ENCODE measurements at places on chromosomes 16 and 17.

GRCh38 chr17:48294806-48295361, 135.1 kb downstream of the SKAP1 start:
- DNase-seq = no peak

DNA sequence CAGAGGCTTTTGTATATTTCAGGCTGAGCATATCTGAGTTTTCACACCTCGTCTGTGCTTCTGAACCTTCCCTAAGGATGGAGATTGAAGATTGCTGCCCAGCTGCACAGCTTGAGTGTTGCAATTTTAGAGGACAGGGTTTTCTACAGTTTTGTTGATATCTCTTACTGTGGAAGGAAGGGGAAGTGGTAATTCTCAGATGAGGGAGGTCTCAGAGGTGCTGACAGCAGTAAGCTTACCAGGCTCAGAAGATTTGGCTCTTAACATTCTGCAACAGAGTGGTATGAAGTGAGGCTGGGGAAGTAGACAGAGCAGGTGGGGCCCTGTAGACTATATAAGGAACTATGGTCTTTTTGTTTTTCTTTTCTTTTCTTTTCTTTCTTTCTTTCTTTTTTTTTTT, 45.8 kb upstream of the ARHGAP17 start:
- no peak for DNase-seq

DNA sequence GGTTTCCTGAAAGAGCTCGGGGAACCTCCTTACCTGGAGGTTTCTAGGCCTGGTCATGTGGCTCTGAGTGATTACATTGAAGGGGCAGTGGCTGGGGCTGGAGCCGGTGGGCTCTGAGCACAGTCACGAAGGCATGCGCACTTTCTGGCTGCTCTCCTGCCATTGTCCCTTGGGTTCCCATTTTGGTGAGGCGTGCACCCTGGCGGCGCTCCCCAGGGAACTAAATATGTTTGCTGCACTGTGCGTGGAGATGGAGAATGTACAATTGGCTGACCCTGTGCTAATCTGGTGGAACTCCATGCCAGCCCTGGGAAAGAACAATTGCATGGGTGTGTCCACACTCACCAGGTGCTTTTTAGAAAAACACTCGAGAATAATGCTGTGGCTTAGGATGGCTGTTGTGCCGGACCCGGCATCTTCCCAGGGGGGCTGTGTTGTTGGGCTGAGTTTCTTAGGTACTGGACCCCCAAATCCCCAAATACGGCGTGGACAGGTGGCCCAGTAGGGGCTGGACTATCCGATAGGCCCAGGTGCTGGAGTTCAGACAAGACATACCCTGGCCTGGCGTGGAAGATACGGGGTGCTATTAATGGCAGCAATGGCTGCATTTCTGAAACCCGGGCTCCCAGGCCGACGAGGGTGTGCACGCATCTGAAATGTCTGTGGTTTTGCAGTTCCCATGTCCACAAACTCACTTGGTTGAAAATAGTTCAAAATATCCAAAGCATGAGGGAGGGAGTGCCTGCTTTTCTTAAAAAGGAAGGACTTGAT, 230.5 kb downstream of the SEC14L1 start:
- no peak for DNase-seq

DNA sequence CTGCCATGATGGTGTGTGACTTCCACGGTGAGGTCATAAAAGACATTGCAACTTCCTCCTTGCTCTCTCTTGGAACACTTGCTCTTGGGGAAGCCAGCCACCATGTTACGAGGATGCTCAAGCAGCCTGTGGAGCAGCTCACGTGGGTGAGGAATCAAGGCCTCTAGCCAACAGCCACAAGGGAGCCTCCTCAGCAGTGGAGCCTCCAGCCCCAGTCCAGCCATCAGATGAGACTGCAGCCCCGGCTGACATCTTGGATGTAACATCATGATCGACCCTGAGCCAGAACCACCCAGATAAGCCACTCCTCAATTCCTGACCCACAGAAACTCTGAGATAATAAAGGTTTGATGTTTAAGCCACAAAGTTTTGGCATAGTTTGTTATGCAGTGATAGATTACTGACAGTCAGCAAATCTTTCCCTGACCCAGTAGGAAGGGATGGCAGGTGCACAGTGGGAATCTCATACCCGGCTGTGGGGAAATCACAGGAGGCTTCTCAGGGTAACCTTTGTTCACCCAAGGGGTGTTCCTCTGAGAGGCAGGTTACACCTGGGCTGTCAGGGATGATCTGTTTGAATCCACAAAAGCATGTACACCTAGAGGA, 23.3 kb upstream of the GINS2 start:
- DNase-seq = no peak

GRCh38 chr17:69067274-69068047, 6.7 kb upstream of the ABCA9 start:
- DNase-seq = no peak

DNA sequence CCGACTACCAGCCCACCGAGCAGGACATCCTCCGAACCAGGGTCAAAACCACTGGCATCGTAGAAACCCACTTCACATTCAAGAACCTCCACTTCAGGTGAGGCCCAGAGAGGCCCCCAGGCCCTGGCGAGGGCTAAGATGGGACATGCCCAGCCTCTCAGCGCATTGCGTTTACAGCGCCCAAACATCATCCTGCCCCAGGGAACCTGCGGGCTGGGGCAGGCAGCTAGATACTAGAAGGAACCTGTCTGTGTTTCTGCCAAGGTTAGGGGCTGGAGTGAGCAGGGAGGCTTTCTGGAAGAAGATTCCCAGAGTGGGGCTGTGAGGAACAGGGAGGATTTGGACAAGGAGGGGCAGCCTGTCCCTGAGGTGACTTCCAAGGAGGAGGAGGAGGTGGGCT, 90.6 kb downstream of the AMFR start:
- DNase-seq = no peak

DNA sequence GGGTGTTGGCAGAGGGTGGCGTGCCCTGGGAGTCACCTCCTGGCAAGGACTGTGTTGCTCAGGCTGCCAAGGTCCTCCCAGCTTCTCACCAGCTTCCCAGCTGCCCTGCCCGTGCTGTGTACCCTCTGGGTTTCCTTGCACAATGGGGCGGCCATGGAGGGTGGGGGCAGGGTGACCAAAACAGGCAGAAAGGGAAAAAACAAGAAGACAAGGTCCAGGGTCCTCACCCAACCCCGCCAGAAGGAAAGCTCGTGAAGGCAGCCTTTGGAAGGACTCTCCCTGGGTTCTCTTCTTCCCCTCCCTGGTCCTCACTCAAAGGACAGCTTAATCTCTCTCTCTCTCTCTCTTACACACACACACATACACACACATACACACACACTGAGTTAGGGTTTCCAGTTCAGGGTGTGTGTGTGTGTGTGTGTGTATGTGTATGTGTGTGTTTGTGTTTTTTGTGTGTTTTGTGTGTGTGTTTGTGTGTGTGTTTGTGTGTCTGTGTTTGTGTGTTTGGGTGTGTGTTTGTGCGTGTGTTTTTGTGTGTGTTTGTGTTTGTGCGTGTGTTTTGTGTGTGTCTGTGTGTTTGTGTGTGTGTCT, 2.0 kb downstream of the SLC13A5 start:
- DNase-seq = no peak

DNA sequence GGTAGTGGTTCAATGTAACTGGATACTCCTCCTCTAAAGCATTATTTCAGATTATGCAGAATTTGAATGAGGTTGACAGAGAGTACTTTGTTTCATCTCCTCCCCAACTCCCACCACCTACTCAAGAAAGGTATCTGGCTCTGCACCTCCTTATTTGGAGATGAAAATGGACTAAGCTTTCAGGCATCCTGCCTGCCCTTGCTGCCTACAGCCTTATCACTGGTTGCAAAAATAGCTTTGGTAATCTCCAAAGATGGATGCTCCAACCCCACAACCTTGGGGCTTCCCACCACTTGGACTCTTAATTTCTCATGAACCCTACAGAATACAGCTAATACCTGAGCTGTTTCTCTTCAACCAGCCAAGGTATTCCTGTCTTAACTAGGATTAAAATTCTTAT, 45.3 kb upstream of the CORO6 start:
- DNase-seq = no peak

GRCh38 chr16:88538366-88539060, 31.7 kb upstream of the ZC3H18 start:
- DNase-seq = no peak

GRCh38 chr17:12302711-12303110, 282.0 kb downstream of the MAP2K4 start:
- no peak for DNase-seq

GRCh38 chr17:22270381-22270780, 578.1 kb downstream of the KCNJ18 start:
- DNase-seq = no peak

- no peak for DNase-seq
Observed at GRCh38 chr17:58595194-58595792, 80.9 kb upstream of the MTMR4 start.

- no peak for DNase-seq
Observed at GRCh38 chr17:1488826-1489270, 3.6 kb downstream of the MYO1C start.

DNA sequence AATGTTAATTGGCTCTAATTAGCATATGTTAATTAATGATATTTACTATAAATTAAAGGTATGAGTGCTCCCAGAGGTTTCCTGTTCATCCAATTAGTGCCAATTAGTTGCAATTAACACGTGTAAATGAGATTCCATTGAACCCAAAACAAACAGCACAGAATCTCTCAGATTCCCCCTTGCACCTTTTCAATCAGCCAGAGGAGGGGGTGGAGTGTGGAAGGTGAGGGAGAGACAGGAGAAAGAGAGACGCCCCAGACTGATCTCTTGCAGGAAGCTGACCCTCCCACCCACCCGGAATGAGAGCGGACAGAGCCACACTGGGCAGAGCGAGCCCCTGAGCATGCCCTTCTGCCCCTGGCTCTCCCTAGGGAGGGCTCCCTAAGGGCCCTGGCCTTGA, 24.1 kb upstream of the LHX1 start:
- no peak for DNase-seq

Measured in ureter (tissue), 1 donor.